H54 (cell line): ENCODE measurements at places on chromosomes 3 and 15.

DNA sequence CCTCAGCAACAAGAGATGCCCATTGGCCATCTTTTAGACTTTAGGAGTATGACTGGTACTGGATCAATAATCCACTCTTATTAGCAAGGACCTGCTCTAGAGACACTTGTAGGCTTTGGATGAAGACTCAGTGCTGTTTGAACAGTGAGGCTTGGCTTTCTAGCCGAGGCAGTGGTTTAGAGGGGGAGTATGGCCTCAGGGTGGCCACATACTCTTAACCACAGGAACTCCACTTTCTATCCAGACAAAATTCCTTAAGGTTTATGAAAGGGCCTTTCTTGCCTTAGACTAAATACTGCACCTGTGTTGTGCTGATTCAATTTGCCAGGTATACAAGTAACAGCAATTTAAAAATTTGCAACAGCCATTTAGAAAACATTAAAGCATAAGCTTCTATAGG lies 1046.3 kb downstream of the DIPK2A start:
- no peak for DNase-seq

GRCh38 chr15:93779341-93779740 lies 452.0 kb upstream of the MCTP2 start:
- DNase-seq: no peak

DNA sequence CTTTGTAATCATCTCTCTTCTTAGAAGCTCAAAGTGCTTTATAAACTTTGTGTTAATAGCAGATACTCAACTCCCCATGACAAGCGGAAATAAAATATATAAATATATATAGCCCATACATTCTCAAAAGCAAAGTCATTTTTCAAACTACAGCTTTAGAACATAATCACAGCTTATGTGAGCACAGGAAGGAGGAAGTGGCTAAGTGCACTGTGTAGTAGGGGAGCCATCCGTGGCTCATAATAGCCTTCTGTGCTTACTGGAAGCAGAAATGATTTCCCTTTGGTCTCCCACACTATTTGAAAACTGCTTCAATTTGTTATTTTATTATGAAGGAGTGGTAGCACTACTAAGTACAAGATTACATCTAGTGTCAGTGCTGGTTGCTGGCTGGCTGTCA lies 151.4 kb upstream of the ARL6 start:
- no peak for DNase-seq

- DNase-seq: peak; percentile 43
These were observed 67.5 kb downstream of the RPL22L1 start for GRCh38 chr3:170802164-170803151.

GRCh38 chr3:99684644-99685043 lies 46.2 kb downstream of the COL8A1 start:
- no peak for DNase-seq

- no peak for DNase-seq
These were observed 514.6 kb upstream of the CNTN3 start for GRCh38 chr3:75129101-75129500.

DNA sequence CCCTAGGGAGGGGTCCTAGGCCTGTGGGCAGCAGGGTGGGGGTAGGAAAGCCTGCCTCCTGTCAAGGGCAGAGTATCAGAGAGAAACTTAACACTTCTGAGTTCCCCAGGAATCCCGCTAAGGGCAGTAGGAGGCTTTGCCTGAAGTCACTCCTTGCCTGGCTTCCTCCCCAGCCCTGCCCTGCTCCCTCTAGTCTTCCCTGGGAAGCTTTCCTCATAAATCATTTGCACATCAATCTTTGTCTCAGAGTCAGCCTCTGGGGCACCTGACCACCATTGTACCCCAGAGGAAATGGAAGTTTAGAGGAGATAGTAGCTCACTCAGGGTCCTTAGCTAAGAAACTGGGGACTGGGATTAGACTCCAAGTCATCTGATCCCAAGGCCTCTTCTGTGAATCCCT lies 129.4 kb upstream of the TLE3 start:
- DNase-seq: no peak

DNA sequence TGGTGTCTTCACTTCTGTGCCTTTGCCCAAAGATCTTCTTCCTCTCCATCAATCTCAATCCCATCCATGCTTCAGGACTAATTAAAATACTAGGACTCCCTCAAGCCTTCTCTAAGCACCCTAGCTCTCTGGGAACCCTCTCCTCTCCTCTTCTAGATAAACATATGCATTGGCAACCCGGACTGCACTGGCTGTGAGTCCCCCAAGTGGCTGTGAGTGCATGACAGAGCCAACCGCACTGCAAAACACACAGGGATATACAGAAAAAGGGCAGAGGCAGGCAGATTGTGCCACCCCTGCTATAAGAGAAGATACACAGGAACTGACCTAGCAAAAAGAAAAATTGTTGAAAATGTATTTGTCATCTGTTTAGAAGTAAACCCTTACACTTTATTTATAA lies 457.1 kb downstream of the MFSD1 start:
- no peak for DNase-seq

GRCh38 chr3:150307311-150308036 lies 100.6 kb upstream of the TSC22D2 start:
- no peak for DNase-seq

GRCh38 chr3:193554811-193555210 lies at the start of gene ATP13A4:
Gene ATP13A4 (minus strand): TSS chr3:193554895. CDS start chr3:193554799, 96 bp downstream.
- DNase-seq: no peak

GRCh38 chr15:87620393-87620792 lies 636.1 kb downstream of the NTRK3 start:
- no peak for DNase-seq

GRCh38 chr3:171439996-171440395 lies 20.2 kb downstream of the TNIK start:
- DNase-seq: no peak
